Right renal cortex interstitium (tissue), 3 donors: ENCODE measurements at places on chromosomes 16 and 17. TPM values are rescaled to one million over a fixed set of nuclear protein-coding genes. Genes with fewer than 3 reads are reported as not detected.

PRAC1 gene
- polyA plus RNA-seq: not detected

AKAP10 gene
- 28.8 TPM for polyA plus RNA-seq

FBXW10 gene
- 0.58 TPM for polyA plus RNA-seq

KRT27 gene
- polyA plus RNA-seq: not detected

PNMT gene
- polyA plus RNA-seq: 2.1 TPM

KRTAP16-1 gene
- not detected for polyA plus RNA-seq
